RCC 7860 (cell line): ENCODE measurements at places on chromosomes 2 and 18.

GRCh38 chr2:97722227-97722626 lies 8.9 kb downstream of the ZAP70 start:
- no peak for DNase-seq

- no peak for DNase-seq
Measured at GRCh38 chr18:24995056-24995455, 356.9 kb downstream of the ZNF521 start.

DNA sequence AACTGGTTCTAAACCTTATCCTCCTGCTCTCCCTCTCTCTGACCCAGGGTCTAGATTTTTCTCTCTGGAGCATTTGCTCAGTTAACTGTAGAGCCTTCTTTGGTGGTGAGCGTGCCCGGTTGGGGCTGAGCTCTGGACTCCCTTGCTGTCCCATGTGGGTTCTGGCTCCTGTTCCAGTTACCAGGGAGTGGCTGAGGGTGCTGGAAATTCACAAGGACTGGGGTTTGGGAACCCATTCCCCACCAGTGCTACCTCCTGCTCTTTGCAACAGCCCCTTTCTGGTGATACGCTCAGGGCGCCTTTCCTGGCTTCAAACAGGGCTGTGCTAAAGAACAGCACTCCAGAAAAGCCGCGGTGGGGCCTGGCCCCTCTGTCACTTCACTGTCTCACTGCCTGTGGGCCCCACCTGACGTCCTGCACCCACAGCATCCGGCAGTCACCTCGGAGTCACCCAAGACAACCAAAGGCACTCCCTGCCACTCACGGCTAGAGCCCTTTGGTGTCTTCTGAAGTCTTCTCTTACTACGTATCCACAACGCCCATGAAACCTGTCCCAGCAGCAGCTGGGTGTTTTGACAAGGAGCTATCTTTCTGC lies 41.3 kb downstream of the CAPN13 start:
- no peak for DNase-seq

DNA sequence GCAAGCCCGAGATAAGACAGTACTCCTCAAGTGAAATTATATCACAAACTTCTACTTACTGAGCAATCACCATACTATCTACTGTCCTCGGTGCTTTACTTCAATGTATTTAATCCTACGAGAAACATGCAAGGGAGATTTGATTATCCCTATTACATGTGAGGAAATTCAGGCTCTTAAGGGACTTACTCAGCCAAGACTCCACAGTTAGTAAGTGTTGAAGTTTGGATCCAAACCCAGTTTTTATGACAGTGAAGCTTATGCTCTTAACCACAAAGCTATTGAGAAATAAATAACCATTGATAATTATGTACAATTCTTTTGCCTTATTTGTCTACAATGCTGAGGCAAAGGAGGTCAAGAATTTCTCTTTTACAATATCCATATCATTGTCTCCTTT lies 672.9 kb upstream of the ACVR2A start:
- DNase-seq, result no peak

DNA sequence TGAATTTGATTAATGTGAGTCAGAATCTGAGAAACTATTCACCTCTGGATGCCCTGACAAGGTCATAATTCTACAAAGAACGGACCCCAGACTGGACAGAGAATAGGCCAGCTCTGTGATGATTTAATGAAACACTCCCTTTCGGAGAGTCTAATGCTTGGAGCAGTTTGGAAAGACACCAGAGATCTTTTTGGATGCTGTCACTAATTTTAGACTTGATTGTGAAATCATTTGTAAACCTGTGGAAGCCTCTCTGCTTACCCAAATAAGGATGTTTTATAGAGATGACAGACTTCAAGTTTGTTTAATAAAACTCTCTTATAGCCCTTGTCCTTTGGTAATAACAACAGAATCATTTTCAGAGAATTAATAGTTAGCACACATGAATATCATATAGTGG lies 83.5 kb downstream of the MYL12B start:
- no peak for DNase-seq

- peak; percentile 52 for DNase-seq
Measured at GRCh38 chr2:118865106-118865505, 17.7 kb upstream of the EN1 start.

GRCh38 chr18:25287106-25287505 lies 64.9 kb downstream of the ZNF521 start:
- DNase-seq, result no peak

GRCh38 chr2:69177785-69178636 lies 165.0 kb downstream of the ANTXR1 start:
- no peak for DNase-seq

- no peak for DNase-seq
Measured at GRCh38 chr2:127105656-127106456, 1.1 kb downstream of the BIN1 start.
